ENCODE measurements at places on chromosomes 7 and 10.

GRCh38 chr10:123972481-123973401 is 81.1 kb upstream of the CPXM2 start:
- DNase-seq = peak; percentile 73

DNA sequence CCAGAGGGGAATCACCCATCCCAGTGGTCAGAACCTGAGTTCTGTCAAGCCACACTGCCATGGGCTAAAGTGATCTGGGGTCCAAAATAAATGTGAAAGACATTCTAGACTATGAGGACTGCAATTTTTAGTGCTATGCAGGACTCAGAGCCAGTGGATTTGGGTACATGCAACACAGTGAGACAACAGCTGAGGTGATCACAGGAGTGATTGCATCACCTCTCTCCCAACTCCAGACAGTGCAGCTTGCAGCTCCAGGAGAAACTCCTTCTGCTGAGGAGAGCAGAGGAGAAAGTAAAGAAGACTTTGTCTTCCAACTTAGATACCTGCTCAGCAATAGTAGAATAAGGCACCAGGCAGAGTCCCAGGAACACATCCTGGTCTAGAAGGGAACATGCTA is 682.0 kb upstream of the POT1 start:
- no peak for DNase-seq

GRCh38 chr7:11760372-11760771 is 71.6 kb downstream of the THSD7A start:
- DNase-seq = no peak

- DNase-seq = no peak
Measured at GRCh38 chr10:9577746-9578145, 1439.9 kb upstream of the CELF2 start.

GRCh38 chr10:33006342-33006887 is 48.4 kb upstream of the ITGB1 start:
- no peak for DNase-seq

- peak; percentile 69 for DNase-seq
Measured at GRCh38 chr10:29517352-29517923, 117.3 kb downstream of the SVIL start.

- DNase-seq = peak; percentile 87
Measured at GRCh38 chr10:68826764-68827591, at the start of gene STOX1. STOX1 (plus strand) TSS chr10:68827531; CDS start chr10:68827624, 93 bp downstream.

DNA sequence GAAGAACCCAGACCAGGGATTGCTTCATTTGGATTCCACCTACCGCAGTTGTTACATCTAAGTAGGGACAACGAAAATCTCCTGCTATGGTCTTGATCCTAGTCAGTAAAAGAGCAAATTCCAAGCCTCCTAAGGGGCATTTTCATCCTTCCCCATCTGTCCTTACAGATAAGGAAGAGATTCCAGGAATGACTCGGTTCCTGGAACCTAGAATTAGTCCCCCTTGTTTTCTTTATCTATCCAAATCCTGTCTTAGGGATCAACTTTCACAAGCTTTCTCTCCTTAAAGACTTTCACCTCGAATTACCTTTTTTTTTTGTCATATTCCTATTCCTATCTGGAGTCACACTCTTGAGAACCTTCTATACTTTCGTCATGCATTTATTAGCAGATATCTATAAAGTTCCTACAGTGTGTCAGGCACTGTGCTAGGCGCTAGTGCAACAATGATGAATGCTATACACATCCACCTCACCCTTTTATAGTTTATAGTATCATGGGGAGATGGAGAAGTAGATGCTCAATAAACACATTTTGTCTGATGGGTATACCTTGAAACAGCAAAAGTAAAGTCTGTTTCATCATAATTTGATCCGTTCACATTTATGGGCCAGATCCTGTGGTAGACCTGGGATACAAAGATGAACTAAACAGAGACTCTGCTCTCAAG is 39.2 kb downstream of the LAMB4 start:
- DNase-seq = no peak

- no peak for DNase-seq
Measured at GRCh38 chr10:95867866-95868265, 39.9 kb upstream of the CC2D2B start.

GRCh38 chr10:101046332-101047238 is 15.2 kb upstream of the KAZALD1 start:
- no peak for DNase-seq

DNA sequence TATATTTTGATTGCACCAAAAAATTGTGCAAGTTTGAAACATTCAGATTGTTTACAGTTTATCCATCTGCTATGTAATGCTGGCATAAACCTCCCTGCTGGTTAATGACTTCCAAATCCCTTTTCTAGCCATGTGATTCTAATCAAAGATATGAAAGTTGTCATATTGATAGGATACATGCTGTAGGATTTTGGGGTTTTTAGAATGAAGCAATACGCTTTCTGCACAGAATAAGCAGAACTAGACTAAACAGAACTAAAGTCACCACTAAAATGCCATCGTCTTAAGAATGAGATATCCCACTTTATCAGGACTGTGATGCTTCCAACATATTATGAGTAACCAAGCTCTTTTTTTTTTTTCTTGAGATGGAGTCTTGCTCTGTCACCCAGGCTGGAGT is 856 bp downstream of the SSMEM1 start:
- no peak for DNase-seq

GRCh38 chr10:124643330-124644009 is 100.7 kb downstream of the FAM53B start:
- DNase-seq = no peak

DNA sequence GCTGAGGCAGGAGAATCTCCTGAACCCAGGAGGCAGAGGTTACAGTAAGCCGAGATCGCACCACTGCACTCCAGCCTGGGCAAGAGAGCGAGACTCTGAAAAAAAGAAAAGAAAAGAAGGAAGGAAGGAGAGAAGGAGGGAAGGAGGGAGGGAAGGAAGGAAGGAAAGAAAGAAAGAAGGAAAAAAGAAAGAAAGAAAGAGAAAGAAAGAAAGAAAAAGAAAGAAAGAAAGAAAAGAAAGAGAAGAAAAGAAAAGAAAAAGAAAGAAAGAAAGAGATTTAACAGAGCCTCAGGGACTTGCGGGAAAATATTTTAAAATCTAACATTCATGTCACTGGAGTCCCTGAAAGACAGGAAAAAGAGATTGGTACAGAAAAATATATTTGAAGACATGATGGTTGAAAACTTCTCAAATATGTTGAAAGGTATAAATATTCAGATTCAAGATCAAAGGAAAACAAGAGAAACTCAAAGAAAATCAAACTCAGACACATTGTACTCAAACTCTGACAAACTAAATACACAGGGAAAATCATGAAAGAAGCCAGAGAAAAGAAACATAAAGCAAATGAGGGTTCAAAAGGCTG is 25.3 kb upstream of the DNAAF5 start:
- no peak for DNase-seq

- DNase-seq = no peak
Measured at GRCh38 chr7:31408140-31408729, 67.7 kb upstream of the NEUROD6 start.

DNA sequence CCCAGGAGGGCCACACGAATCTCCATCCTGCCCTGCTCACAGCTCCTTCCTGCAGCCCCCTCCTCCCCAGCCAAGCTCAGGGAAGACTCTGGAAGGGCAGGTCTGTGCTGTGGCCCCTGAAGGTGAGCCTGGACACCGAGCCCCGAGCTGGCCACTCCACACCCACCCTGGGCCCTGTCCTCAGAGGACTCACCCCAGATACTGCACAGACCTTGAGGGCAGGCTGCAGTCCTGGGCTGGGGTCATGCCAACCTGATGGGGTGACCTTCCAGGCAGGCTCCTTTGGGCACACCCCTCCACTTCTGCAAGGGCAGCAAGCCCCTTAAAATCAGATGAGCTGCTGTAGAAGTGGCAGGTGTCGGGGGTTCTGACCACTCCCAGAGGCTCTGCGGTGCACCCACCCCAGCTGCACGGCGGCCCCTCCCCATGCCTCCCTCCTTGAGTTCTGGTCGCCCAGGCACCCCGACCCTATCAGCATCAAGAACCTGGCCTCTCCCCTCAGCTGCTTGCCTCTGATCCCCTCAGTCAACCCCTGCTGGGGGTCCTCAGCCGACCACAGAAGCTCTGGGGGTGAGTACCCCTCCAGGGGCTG is 24.3 kb downstream of the YKT6 start:
- DNase-seq = no peak

DNA sequence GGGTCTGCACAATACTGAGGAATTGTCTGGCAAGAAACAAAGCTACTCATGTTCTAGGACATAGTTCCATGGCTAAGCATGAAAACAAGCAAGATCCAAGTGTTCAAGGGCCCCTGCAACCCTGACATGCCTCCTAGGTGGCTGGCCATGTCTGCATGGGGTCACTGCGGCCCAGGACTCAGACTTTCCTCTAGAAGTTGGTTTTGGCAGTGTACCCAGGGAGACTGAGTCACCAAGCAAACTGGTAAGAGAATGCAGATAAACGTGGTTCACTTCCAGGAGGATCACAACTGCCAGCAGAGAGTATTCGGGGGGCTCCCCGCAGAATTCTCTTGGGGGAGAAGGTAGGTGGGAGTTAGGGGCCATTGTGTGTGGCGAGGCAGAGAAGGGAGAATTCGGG is 7.4 kb upstream of the PFKFB3 start:
- no peak for DNase-seq

GRCh38 chr10:124233546-124234138 is 140.2 kb upstream of the CHST15 start:
- DNase-seq = no peak

DNA sequence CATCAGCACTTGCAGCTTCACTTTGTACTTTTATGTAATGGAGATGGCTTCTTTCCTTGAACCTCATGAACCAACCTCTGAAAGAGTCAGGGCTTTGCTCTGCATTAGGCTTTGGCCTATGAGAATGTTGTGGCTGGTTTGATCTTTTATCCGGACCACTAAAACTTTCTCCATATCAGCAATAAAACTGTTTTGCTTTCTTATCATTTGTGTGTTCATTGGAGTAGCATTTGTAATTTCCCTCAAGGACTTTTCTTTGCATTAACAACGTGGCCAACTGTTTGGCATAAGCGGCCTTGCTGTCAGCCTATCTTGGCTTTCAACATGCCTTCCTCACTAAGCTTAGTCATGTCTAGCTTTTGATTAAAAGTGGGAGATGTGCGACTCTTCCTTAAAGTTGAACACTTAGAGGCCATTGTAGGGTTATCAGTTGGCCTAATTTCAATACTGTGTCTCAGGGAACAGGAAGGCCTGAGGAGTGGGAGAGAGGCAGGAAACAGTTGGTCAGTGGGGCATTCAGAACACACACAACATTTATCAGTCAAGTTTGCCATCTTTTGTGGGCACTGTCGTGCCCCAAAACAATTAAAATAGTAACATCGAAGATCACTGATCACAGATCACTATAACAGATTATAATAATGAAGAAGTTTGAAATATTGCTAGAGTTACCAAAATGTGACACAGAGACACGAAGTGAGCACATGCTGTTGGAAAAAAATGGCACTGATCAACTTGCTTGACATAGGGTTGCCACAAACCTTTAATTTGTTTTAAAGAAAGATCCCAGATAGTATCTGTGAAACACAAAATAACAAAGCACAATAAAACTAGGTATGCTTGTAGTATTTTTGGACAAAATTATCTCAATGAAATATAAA is 64.7 kb downstream of the NRF1 start:
- no peak for DNase-seq

- no peak for DNase-seq
Measured at GRCh38 chr7:41578700-41579099, 124.2 kb downstream of the INHBA start.

- DNase-seq = no peak
Measured at GRCh38 chr7:66205741-66206090, 582 bp downstream of the TPST1 start.

GRCh38 chr10:70227548-70228320 is 5.5 kb downstream of the PPA1 start:
- no peak for DNase-seq
